Activated gamma-delta T cell treated with Interleukin-2 at 50 U/mL for 16 hours (primary cell): ENCODE measurements at places on chromosomes 6 and 20.

DNA sequence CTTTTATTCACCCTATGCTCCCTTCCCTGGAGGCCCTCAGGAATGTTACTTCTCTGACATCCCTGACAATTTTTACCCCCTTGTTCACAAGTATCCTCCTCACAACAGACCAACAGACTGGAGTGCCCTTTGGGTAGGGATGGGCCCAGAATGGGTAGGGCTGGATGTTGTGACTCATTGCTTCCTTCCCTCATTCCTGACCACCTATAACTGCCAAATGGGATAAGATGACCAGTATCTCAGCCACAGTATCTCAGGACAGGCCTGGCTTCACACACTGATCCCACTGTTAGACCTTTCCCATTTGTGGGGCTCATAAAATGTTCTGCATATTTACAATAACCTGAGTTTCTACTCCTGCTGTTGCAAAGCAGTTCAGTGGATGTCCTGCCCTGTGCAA is 223.0 kb upstream of the LRFN2 start:
- no peak for DNase-seq

DNA sequence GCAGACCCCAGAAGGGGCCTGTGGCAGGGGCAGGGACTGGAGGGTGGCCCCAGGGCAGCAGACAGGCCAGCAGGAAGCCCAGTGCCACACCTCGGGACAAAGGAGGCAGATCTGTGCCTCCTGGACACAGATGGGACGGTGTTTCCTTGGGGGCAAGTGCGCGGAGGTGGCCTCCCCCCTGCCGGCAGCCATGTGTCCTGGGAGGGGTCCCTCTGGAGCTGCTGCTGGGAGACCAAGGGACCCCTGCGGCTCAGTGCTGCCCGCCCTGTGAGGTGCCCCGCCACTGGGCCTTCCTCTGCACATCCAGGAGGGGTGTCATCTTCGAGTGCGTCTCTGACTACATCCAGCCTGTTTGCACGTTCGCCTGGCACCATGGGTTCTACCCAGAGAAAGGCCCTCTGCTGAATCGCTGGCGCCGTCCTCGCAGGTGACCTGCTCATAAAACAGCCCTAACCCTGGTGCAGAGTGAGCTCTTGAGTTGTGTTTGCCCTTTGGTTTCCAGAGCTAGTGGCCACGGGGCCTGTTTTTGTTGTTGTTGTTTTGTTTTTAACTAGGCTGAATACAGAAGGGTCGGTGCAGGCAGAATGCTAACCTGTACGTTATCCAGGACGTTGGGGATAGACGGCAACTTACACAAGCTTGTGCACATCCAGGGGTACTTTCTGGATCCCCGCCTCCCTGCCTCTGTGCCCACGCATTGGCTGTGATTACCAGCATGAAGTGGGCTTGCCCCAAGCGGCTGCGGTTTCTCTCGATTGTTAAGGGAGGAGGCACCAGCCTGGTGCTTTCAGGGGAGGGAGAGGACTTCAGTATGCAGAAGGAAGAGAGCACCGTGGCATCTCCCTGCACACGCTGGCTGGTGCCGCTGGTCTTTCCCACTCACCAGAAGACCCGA is 1.3 kb upstream of the KCNQ2 start:
- no peak for DNase-seq

- DNase-seq: no peak
These were observed 335.6 kb downstream of the PRL start for GRCh38 chr6:21961226-21961625.

GRCh38 chr6:16800942-16801341 is 39.7 kb upstream of the ATXN1 start:
- DNase-seq: no peak

DNA sequence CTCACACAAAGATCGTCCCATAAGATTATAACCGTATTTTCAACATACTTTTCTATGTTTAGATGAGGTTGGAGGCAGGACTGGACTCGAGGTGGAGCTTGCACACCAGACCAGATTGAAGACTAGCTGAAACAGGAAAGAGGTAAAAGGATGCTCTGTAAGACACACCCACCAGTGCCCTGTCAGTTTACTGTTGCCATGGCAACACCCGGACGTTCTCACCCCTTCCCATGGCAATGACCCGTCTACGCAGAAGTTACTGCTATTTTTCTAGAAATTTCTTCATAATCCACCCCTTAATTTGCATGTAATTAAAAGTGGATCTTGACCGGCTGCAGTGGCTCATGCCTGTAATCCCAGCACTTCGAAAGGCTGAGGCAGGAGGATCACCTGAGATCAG is 13.6 kb upstream of the SRSF6 start:
- DNase-seq: no peak

DNA sequence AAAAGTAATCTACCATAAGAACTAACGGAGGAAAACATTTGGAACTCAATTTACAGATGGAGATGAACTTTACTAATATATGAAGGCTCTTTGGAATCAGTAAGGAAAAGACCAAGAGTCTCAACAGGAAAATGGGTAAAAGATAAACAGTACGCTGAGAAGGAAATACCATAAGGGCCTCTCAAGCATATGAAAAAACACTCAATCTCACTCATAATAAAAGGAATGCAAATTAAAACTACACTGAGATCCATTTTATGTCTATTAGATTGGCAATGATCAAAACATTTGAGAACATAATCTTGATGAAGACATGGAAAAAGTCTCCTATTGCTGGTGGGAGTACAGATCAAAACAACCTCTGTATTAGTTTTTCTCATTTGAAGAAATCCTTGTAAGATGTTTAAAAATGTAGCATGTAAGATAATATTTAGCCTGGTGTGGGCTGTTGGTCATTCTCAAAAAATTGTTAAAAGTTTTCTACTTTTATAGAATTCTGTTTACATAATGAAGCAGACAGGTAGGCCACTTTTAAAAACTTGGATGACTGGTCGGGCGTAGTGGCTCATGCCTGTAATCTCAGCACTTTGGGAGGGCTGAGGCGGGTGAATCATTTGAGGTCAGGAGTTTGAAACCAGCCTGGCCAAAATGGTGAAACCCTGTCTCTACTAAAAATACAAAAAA is 14.5 kb downstream of the REV3L start:
- DNase-seq: no peak

DNA sequence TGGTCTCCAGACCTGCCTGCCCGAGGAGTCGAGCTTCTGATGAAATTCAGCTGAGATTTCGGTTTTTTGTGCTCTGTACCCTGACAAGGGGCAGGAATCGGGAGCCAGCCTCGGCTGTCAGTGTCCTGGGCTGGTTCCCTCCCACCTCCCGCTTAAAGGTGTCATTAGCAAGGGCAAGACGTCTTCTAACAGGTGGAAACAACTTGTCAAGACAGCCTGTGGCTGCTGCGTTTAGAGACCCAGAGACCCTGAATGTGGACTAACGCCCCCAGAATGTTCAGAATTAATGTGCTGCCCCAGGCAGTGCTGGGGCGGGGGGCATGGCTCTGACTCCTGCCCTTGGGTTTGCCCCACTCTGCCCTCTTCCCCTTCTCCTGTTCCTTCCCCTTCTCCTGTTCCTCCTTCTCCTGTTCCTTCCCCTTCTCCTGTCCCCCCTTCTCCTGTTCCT is 69.7 kb downstream of the PHACTR3 start:
- DNase-seq: no peak

DNA sequence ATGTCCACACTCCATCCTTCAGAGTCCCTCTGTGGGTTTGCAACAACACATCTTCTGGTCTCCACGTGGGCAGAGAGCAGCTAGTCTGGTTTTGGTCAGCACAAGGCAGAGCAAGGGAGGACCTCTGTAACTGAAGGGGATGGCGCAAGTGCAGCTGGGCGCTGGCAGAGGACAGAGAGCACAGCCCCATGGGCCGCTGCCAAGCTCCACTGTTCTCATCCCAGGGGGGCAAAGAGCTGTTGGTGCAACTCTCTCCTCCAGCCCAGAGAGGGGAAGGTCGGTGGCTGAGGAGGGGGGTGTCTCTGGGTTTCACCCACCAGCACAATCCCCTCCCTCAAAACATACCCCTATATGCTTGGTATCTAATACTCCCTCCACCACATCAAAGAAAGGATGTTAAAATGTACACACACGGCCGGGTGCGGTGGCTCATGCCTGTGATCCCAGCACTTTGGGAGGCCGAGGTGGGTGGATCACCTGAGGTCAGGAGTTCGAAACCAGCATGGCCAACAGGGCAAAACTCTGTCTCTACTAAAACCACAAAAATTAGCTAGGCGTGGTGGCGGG is 9.1 kb downstream of the ATP9A start:
- DNase-seq: no peak

DNA sequence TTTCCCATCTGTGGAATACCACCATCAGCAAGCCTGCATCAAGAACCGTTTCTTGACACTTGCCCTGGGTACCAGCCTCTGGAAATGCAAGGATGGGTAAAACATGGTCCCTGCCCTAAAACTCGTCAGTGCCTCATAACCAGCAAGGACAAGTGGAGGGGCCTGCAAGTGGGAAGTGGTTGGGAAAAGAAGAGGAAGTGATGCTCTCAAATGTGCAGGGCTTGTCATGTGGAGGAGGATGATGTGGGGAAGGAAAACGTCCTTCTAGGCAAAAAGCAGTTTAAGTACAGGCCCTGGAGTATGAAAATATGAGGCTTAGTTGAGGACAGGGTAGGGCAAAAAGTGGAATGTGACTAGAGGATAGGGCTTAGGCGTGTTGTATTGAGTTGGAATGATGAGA is 19.0 kb downstream of the RREB1 start:
- DNase-seq: no peak

- DNase-seq: no peak
These were observed 17.0 kb upstream of the SAMD3 start for GRCh38 chr6:130239755-130240154.

- no peak for DNase-seq
These were observed 57.0 kb upstream of the CARMIL1 start for GRCh38 chr6:25222006-25222678.

DNA sequence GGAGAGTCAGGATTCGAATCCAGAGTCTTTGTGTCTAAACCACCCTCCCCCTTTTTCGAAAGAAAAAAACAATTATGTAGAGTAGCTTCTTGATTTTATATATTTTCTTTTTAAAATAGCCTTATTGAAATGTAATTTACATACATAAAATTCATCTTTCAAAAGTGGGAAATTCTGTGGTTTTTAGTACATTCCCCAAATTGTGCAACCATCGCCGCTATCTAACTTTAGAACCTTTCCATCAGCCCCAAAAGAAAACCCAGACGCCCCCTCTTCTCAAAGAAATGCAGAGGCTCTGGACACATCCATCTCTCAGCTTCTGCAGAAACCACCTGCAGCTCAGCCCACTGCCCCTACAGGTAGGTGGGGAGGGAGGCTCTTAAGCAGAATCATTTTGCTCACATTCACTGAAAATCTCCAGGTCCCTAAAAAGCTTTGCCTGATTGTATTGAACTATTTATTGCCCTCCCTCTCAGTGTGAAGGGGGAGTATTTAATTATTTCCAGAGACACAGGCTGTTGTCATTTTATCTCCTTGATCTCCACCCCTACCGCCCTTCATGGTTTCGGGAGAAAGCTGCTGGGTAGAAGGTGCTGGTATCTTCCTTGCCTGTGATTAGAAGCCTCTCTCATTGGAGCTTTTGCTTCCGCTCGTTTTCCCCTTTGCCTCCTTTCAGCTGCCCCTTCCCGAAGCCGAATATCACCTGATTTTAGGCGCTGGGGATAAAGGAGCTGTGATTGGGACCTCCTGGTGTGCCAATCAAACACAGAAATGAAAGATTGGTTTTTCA is 68.7 kb upstream of the KCNG1 start:
- no peak for DNase-seq

DNA sequence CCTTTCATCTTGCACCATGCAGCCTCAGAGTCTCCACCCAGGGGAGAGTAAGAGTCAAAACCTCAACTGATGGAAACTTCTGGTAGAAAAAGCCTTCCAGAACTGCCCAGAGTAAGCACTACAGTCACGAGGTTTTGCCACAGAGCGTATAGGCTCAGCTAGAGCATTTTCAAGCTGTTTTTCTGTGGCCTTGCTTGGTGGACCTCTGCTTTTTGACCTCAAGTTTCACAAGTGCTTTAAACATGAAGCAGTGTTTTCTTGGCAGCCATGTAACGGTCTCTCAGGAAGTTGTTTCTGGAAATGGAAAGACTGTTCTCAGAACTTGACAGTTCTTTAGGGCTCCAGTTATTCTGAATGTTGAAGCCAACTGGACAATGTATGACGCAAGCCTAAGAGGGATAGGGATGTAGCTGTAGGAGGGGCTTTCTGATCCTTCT is 146.5 kb downstream of the ZDHHC14 start:
- DNase-seq: no peak

DNA sequence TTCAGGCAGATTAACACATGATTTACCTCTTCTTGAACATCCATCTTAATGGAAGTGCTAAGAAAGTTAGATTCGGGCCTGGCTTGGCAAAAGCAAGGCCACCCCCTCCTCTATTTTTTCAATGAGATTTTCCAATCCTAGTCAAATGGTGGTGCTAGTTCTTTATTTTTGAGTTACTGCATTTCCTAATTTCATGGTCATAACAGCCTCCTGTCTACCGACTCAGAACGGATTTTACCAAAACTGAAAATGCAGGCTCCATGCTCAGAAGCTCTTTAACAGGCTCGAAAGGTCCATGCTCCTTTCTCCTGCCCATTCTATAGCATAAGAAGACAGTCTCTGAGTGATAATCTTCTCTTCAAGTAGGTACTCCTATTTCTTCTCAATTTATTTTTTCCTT is 117.2 kb upstream of the ESR1 start:
- DNase-seq: no peak

DNA sequence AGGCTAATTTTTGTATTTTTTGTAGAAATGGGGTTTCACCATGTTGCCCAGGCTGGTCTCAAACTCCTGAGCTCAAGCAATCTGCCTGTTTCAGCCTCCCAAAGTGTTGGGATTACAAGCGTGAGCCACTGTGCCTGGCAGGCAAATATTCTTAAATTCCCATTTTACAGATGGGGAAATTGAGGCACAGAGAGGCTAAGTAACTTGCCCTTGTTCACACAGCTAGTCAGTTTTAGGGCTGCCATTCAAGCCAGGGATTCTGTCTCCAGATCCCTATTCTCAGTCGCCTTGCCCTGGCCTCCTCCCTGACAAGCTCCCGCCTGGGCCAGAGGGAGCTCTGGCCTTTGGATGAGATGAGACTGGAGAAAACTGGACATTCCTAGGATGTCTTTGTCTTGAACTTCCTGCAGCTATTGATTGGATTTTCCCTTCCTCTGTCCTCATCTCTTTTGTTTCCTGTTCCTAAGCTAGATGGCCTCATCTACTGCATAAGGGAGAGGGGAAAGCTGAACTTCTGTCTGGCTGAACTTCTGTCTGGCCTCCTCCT is 90.5 kb downstream of the NDUFAF5 start:
- no peak for DNase-seq

GRCh38 chr6:1702580-1703051 is 92.9 kb downstream of the FOXC1 start:
- DNase-seq: no peak
